ENCODE measurements at places on chromosomes 2 and 18. TPM values are rescaled to one million over a fixed set of nuclear protein-coding genes. Genes with fewer than 3 reads are reported as not detected.

The CASP10 gene
- total RNA-seq, result 8.1 TPM

The SERPINB4 gene
- not detected for total RNA-seq

The C2orf81 gene
- total RNA-seq, result 1.5 TPM

The ADD2 gene
- 2.5 TPM for total RNA-seq

The SLC20A1 gene
- total RNA-seq, result 61.3 TPM

The MC4R gene
- not detected for total RNA-seq

The NOSTRIN gene
- total RNA-seq, result not detected

The TMEM178A gene
- 0.26 TPM for total RNA-seq

The MROH2A gene
- total RNA-seq, result not detected

The SCYGR4 gene
- total RNA-seq, result not detected

Data from fibroblast of lung (primary cell).